Neuronal stem cell (in vitro differentiated cells): ENCODE measurements at places on chromosomes 3 and 15.

GRCh38 chr15:38920966-38921365 lies 356.4 kb upstream of the RASGRP1 start:
- DNase-seq = no peak

DNA sequence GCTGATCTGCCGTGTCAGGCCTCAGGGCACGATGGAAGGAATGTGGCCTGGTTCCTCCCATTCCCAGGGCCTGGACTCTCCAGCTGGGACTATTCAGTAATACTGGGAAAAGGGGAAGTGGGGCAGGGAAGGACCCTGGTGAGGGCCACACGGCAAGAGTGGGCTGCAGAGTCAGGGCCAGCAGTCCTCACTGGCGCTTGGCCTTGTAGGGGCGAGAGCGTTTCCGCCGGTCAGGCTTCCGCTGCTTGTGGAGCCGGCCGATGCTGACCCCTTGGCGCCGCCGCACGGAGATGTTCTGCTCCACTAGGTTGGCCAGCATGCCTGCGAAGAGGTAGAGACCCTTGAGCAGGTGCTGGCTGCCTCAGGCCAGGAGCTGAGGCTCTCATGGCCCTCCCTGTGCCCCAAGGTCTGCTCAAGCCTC lies 42.8 kb downstream of the SEMA3G start:
- DNase-seq = no peak

DNA sequence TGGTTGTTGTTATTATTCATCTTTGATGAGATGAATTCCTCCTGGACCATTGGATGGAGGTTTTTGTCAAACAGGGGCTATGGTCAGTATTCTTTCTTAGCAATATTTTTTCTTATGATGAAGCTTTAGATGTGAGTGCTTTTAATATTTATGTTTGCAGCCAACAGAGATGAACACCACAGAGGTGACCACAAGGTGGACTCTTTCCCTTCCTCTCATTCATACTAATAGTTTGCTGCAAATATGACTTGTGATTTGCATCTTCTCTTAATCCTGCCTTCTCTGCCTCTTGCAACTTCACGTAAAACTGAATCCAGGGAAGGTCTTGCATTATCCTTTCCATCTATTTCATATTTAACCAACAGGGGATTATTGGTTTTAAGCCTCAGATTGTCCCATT lies 473.1 kb upstream of the UBE2E2 start:
- no peak for DNase-seq

DNA sequence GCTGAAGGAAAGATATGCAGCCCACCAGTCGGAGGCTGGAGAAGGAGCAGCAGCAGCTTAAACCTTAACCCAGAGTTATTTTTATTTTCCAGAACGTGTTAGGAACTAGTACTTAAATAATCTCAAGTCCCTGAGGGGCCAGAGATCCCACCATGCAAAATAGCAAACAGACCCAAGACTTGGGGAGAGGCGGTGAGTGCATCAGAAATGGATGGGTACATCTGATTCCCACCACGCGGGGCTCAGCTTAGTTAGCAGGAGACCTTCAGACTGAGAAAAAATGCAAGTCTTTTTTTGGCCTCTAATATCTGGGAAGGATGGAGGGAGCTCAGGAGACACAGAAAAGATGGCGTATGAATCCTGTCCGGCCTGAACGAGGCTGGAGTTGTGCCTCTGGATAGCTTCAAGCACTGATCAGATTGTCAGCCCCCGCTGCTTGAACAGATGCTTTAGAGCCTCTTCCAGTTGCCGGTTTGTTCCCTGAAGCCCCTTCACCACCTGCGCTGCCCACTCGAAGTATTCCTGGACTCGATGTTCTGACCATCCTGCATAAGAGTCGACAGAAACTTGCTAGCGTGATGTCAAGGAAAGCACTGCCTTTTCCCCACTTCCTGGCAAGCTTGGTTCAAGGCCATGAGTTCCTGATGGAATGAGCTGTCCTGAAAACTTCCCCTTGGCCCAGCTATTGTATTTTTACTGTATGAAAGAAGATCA lies 1.3 kb downstream of the HDDC3 start:
- DNase-seq = no peak

GRCh38 chr15:80778964-80779657 lies at the start of gene CEMIP:
Gene CEMIP (plus strand): TSS chr15:80779370. CDS start chr15:80873880, 94,510 bp downstream.
- peak; percentile 80 for DNase-seq

GRCh38 chr15:28111543-28111942 lies 12.4 kb upstream of the OCA2 start:
- no peak for DNase-seq

- DNase-seq = no peak
Observed at GRCh38 chr3:169813278-169813677, 574 bp upstream of the LRRC34 start.

- no peak for DNase-seq
Observed at GRCh38 chr3:142588703-142589102, 7.5 kb upstream of the PLS1 start.

DNA sequence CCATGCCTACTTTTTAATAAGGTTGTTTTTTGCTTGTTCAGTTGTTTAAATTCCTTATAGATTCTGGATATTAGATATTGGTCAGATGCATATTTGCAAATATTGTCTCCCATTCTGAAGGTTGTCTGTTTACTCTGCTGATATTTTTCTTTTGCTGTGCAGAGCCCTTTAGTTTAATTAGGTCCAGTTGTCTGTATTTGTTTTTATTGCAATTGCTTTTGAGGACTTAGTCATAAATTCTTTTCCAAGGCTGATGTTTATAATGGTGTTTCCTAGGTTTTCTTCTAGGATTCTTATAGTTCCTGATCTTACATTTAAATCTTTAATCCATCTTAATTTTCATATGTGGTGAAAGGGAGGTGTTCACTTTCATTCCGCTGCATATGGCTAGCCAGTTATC lies 77.4 kb downstream of the PTPRG start:
- no peak for DNase-seq

- DNase-seq = no peak
Observed at GRCh38 chr3:178325330-178325729, 210.9 kb upstream of the KCNMB2 start.

GRCh38 chr3:134325061-134325705 lies 49.1 kb downstream of the AMOTL2 start:
- no peak for DNase-seq

DNA sequence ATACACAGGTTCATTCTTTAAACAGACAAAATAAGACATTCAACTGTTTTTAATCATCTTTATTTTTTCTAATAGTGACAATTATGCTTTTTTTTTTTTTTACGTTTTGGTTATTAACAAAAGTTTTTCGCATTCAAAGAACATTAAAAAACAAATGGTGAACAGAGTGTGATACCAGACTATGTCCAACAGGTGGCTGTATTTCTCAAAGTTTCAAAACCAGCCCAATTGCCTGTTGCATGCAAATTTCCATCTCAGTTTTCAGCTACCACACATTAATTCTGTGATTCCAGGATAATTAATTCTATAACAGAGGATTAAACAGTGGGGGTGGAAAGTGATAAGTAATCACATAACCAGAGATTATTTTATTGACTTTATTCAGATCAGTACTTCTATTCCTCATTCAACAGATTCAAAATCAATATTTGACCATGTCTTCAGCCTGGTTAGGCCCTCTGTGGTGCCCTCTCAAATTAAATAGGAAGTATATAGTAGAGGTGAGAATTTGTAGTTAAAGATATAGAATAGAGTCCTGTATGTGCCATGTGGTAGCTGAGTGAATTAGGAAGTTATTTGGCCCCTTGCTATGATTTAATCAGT lies 122.2 kb upstream of the DCBLD2 start:
- peak; percentile 4 for DNase-seq

DNA sequence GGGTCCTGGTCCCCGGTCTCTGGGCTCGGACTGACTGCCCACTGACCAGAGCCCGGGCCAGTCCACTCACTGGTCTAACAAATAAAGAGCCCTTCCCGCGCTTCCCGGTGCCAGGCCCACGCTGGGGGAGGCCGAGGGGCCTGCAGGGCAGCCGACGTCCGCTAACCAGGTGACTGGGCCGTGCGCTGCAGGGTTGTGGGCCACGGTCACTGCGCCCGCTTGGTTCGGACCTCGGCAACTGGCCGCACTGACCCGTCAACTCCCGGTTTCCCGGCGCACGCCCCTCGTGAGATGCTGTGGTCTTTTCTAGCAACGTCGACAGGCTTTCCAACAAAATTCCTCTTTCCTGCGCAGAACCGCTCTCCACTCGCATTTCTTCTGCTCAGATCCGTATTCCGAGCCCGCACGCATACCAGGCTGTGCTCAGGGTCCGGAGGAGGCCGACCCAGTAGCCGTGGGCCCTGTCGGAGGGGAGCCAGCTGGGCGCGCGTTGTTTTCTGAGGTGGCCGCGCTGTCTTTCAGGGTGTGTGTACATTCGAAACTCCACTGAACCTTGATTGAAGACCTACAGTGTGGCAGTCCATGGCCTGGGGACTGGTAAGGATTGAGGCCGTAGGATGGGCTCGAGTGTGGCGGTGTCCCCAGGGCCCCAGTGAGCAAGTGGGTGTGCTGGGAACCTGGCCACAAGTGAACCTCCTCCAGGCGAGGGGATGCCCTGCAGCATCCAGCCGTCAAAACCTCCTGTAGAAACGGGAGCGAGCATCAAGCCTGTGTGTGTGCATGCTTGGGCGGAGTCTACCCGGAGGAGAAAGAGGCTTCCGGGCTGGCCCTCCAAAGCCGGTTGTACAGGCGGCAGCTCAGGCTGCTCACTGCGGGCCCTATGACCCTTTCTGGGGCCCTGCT lies 875 bp upstream of the NT5DC2 start:
- DNase-seq = no peak

- DNase-seq = no peak
Observed at GRCh38 chr15:35054380-35054779, 30.7 kb downstream of the NANOGP8 start.

DNA sequence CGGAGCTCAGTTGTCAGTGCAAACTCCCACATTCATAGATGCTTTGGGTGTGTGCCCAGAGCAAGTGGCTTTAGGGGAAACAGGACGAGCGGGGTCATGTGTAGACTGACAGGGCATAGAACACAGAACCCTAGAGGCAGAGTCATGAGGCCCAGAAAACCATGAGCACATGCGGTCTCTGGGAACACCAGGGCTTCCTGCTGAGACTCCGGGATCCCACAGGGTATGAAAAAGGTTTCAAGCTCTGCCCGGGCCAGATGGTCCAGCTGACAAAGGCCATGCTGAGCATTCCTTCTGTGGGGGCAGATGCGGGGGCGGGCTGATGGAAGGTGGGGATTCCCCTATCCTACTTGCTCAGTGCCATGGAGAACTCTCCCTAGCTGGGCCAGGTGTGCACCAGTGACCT lies 44.8 kb downstream of the ROPN1B start:
- DNase-seq = no peak

- DNase-seq = no peak
Observed at GRCh38 chr15:101194546-101195125, 57.2 kb downstream of the CHSY1 start.

DNA sequence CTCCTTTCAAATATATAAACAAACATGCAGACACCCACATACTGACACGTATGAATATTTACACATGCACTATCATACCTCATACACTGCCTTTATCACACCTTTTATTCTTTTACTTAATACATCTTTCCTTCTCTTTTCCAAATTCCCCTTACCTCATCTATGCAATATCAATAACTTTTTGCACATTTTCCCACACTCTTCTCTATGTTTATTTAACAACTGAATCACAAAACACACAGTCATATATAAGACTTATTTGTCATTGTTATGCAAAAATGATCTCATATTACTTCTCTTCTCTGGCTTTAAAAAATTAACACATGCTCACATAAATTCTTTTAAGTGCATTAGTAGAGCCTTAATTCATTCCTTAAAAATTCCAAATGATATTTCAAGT lies 461.4 kb downstream of the DIPK2A start:
- DNase-seq = no peak

- no peak for DNase-seq
Observed at GRCh38 chr15:50697109-50697797, 10.7 kb upstream of the TRPM7 start.

GRCh38 chr3:30934208-30934550 lies 39.7 kb upstream of the GADL1 start:
- DNase-seq = no peak

GRCh38 chr3:102030661-102031060 lies 181.3 kb downstream of the NFKBIZ start:
- DNase-seq = no peak

DNA sequence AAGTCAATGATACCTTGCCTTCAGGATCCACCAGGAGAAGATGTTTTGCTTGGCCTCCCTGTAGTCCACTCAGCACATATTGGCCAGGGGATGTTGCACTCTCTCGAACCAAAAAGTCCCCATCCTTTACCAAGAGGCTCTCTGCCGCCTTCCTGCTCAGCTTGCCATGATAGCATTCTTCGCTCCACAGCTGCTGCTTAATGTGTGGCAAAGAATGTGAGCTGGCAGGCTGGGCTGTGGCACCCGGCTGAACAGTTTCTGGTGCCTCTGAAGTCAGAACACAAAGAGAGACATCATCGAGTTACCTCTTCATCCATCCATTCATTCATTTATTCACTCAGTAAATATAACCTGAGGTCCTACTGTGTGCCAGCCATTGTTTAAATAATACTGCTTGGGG lies 23.9 kb upstream of the CEP152 start:
- DNase-seq = no peak

DNA sequence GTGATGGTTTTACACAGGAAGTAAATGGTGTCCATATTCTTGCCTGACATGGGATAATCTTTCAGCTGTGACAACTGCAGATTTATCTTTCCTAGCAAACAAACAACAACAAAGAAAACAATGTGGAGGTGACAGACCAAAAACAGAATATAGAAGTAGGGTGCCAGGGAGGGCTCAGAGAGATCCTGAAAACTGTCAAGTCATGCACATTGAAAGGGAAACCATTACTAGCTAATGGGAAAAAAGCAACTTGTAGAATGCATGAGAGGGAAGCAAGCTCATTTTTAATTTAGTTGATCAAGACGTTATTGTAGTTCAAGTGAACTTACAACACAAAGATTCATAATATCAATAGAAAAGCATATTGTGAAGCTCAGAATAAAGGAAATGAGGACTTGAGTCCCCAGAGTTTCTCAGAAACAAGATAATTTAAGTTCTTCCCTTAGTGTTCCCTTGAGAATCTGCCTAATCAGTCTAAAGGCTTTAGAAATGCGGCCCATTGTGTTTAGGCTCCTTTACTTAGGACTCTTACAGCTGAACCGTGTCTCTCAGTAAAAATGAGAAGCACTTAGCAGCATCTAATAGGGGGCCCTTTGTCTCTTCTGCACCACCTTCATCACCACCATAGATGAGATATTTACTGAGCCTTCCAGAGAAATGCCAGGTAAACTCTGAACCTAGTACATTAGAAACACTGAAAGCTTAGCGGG lies 115.6 kb upstream of the CADPS start:
- no peak for DNase-seq

- DNase-seq = no peak
Observed at GRCh38 chr15:42449770-42450424, 41.0 kb downstream of the ZNF106 start.

DNA sequence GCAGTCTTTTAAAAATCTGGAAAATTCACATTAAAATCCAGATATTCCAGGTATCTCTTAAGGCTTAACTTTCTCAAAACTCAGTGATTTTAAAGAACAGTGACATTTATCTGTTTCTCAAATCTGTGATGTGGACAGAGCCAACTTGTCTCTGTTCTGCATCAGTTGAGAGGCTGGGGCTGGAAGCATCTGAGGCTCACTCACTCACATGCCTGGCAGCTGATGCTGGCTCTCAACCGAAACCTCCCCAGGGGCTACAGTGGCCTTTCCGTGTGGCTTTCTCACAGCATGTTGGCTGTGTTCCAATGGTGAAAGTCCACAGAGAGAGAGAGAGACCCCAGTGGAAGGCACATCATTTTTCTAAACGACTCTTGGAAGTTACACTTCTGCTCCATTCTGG lies 53.5 kb downstream of the CEMIP start:
- DNase-seq = no peak

GRCh38 chr15:25134546-25134945 lies 179.8 kb downstream of the SNRPN start:
- DNase-seq = no peak

- no peak for DNase-seq
Observed at GRCh38 chr3:13147344-13147743, 74.1 kb upstream of the IQSEC1 start.
